ENCODE measurements at places on chromosomes 4 and X. TPM values are rescaled to one million over a fixed set of nuclear protein-coding genes. Genes with fewer than 3 reads are reported as not detected.

FAM199X gene
- 6.2 TPM for total RNA-seq

USP17L17 gene
- total RNA-seq, result not detected

SRPK3 gene
- total RNA-seq, result 1.6 TPM

CTSO gene
- 15.5 TPM for total RNA-seq

CT45A10 gene
- not detected for total RNA-seq

EVC gene
- total RNA-seq, result 29.2 TPM

IQSEC2 gene
- total RNA-seq, result 11.7 TPM

Data from pericardium fibroblast (primary cell).